Omental fat pad (tissue), 4 donors: ENCODE measurements at places on chromosomes 7 and 10.

GRCh38 chr7:80189638-80190037 is 55.0 kb downstream of the GNAI1 start:
- DNase-seq: no peak

DNA sequence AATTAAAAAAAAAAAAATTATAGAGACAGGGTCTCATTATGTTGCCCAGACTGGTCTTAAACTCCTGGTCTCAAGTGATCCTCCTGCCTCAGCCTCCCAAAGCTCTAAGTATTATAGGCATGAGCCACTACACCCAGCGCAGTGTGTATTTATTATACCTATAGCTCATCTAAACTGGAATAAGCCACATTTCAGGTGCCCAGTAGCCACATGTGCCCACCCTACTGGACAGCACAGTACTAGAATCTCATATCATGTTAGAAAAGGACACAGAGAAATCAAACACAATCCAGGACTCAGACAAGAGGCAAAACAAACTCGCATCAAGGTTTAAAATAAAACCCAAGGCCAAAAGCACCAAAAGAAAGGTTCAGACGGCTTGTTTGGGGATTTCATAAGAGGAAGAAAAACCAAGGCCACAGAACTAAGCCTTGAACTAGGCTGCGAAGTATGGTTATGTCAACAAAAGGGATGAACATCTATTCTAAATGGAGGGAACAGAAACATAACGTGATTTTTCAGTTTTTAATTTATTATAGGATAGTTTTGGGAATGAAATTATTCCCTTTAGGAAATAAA is 32.3 kb downstream of the SLC16A9 start:
- no peak for DNase-seq

GRCh38 chr10:123862421-123863182 is 29.0 kb downstream of the CPXM2 start:
- no peak for DNase-seq

- no peak for DNase-seq
Observed at GRCh38 chr10:117540640-117541404, 1.7 kb upstream of the EMX2 start.

- no peak for DNase-seq
Observed at GRCh38 chr10:89861584-89862301, 160.4 kb downstream of the KIF20B start.

- no peak for DNase-seq
Observed at GRCh38 chr7:105689067-105689819, 108.0 kb upstream of the EFCAB10 start.

- DNase-seq: no peak
Observed at GRCh38 chr7:54409917-54410316, 132.3 kb upstream of the VSTM2A start.

- no peak for DNase-seq
Observed at GRCh38 chr7:47693216-47693615, 111.3 kb upstream of the TNS3 start.

- DNase-seq: no peak
Observed at GRCh38 chr7:30986738-30987137, 23.0 kb downstream of the GHRHR start.

DNA sequence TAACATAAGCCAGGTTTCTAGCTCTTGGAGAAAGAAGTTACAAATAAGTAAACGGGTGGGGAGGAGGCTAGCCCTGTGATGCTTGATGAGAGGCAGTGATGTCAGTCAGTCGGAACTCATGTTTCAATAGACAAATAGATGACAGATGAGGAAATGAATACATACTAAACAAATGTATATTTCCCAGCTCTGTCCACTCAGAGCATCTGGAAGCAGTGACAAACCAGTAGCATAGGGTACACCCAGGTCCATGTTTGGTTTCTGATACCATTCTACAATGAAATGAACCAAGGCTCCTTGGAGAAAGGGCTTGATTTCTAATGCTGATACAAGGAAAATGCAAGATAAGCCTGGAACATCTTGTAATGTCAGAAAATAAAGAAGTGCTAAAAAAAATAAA is 30.6 kb downstream of the PODXL start:
- DNase-seq: peak; percentile 15

GRCh38 chr10:77446700-77447099 is 190.9 kb downstream of the KCNMA1 start:
- no peak for DNase-seq

DNA sequence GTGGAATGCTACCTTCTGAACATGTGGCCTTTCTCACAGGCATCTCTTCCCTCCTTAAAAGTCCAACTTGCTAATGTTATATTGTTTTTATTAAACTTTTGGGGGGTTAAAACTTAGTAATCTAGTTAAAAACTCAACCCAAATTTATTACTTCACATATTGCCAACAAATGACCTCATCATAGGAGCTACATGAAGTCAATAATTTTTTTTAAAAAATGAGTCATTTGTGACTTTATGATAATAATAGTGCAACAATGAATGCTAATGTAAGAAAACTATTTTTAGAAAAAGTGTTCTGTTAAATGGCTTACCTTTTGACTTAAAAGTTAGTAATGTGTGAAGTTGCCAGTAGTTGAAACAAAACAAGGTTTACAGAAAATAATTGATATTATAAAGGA is 325.9 kb upstream of the FZD1 start:
- DNase-seq: no peak

DNA sequence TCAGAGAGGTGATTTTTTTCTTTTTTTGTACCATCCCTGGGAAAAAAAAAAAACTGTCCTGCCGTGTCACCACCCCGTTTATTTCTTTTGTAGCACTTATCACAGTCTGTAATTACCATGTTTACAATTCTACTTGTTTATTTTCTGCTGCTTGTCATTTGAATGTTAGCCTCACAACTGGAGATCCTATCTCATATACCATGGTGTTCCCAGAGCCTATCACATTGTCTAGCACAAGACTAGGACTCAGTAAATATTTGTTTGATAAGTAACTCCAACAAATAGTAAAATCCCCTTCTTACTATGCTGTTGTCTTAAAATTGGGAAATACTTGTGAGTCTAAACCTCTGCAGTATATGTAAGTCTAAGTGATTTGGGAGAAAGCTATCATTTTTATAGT is 36.0 kb downstream of the MKLN1 start:
- DNase-seq: no peak

- DNase-seq: no peak
Observed at GRCh38 chr10:90930971-90931871, 10.3 kb upstream of the ANKRD1 start.

GRCh38 chr10:17125206-17125893 is 4.3 kb downstream of the CUBN start:
- no peak for DNase-seq

DNA sequence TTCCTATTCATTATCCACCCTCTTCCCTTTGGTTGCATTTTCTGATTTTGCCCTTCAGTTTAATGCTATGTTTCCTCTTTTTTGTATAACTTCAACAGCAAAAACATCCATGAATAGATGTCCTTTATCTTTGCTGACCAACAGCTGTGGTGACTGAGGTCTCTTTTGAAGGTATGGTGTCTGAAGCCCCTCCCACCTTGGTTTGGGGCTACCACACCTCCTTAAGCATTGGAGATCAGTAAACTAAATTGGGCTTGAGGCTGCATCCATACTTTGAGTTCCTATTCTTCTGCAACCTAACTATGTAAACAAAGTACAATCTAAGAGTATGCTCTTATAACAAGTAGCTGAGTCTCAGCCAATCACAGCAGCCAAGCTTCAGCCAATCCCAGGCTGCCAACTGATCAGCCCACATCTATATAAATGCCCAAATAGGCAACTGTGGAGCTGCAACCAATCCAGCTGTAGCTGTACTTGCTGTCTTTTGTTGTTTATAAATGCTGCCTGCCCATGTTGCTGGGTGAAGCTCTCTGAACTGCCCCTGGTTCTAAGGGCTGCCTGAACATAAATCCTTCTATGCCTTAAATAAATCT is 69.4 kb upstream of the PDLIM1 start:
- no peak for DNase-seq

- DNase-seq: no peak
Observed at GRCh38 chr10:131198843-131199242, 112.7 kb downstream of the TCERG1L start.

- peak; percentile 33 for DNase-seq
Observed at GRCh38 chr7:29194594-29195427, at the start of gene CHN2. Gene CHN2 (plus strand): TSS chr7:29194775.

- no peak for DNase-seq
Observed at GRCh38 chr7:23898619-23899018, 188.6 kb downstream of the STK31 start.

DNA sequence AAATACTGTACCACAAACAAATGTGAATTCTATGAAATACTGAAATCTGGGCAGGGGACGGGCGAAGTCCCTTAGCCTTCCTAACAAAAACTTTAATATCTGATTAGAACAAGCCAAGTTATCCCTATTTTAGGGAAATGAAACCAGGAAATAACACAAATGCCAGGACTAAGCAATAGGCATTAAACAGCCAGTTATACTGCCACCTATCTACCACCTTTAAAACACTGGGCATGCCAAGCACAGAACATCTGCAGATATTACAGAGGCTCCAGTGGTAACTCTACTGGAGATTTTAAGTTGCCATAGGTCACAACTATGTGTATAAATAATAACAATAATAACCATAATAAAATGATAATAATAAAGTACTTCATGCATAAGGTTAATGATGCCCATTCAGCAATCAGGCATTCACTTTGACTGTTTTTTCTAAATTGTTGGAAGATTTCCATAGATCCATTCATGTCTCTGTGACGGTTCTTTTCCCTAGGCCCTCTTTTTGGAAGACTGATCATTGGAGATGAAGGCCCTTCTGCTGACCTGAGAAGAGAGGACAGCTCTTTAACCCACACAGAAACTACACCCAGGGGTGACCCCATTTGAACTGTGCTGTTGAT is 195.7 kb downstream of the CACNA2D1 start:
- no peak for DNase-seq

DNA sequence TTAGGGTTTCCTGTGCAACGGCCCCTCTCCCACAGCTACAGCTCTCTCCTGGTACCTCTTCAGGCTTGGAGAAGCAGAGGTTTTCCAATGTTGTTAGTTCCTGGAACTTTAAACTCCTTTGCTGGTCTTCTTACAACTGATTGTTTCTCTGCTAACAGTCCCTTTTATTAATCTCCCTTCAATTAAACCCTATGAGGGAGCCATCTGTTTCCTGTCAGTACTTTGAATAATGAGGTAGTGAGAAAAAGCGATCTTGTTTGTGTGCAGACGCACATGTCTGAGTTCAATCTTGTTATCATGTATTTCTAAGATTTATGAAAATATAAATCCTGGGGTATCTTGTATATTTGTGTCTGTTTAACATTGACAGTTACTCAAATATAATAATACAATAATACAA is 102.4 kb downstream of the MDFIC start:
- no peak for DNase-seq
